ENCODE measurements at places on chromosomes 4 and X.

GRCh38 chr4:101307899-101308298 lies 39.4 kb downstream of the PPP3CA start:
- no peak for DNase-seq

DNA sequence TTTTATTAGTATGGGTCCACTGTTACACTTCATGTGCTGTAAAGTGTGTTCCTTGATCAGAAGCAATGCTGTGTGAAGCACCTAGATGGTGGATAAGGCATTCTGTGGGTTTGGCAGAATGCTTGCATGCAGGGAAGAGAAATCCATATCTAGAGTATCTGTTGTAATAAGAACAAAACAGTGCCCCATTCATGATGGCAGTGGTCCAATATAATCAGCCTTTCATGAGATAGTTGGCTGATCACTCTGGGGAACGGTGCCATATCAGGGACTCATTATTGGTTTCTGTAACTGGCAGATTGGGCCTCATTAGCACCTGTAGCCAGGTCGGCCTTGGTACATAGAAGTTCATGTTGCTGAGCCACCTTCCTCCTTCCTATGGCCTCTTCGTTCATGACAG lies 28.7 kb downstream of the STIM2 start:
- no peak for DNase-seq

GRCh38 chr4:119025420-119025819 lies 110.2 kb upstream of the MYOZ2 start:
- no peak for DNase-seq

GRCh38 chr4:26412381-26413372 lies 77.6 kb downstream of the CCKAR start:
- peak; percentile 31 for DNase-seq

DNA sequence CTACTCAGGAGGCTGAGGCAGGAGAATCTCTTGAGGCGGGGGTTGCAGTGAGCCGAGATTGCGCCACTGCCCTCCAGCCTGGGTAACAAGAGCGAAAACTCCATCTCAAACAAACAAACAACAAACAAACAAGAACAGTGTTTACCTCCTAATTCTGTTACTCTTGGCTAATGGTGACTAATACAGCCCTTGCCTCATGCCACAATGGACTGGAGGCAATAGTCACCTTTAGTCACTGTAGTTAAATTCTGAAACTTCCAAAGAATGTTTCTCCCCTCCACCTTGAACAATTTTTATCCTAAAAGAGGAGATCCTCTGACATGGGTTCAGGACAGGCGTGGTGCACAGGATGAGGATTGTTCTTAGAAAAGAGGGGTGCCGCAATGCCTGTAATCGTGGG lies 241.2 kb upstream of the CTSO start:
- no peak for DNase-seq

DNA sequence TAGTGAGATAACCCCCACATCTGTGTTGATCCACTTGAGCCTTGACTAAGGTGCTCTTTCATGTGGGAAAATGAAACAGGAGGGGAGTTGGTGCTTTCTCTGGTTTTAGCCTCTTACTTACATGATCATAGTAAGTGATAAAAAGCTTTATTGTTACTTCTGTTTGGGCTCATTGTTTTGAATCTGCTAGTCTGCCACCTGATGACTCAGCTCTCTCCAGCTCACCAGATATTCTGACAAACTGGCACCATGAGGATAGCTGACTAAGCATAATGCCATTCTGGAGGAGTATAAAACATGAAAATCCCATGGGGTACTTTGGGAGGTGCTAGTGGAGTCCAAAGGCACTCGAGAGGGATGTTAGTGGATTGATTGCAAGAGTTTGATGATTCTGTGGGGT lies 824.0 kb downstream of the RAPGEF2 start:
- no peak for DNase-seq

- DNase-seq = peak; percentile 9
Measured at GRCh38 chr4:10866666-10867065, 182.1 kb upstream of the CLNK start.

GRCh38 chr4:4427886-4428285 lies 41.0 kb downstream of the NSG1 start:
- no peak for DNase-seq

GRCh38 chrX:150370589-150371312 lies 7.6 kb downstream of the MAMLD1 start:
- no peak for DNase-seq

DNA sequence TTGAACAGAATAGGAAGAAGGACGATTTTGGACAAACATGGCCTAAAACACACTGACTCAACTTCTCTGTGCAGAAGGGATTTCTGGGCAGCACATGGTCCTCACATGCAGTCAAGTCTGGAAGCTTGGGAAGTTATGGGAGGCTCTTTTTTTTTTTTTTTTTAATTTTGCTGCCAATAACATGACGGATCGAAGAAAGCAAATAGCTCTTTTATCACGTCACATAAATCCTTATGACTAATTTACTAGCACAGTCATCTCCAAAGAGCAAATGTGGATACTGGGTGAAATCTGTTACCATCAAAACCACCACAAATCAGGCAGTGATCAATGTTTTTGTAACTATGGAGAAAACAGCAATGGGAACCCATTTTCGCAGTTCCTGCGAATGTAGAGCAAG lies 193.3 kb upstream of the FAM9B start:
- DNase-seq = no peak

- DNase-seq = no peak
Measured at GRCh38 chr4:4968161-4968725, 51.0 kb downstream of the CYTL1 start.

DNA sequence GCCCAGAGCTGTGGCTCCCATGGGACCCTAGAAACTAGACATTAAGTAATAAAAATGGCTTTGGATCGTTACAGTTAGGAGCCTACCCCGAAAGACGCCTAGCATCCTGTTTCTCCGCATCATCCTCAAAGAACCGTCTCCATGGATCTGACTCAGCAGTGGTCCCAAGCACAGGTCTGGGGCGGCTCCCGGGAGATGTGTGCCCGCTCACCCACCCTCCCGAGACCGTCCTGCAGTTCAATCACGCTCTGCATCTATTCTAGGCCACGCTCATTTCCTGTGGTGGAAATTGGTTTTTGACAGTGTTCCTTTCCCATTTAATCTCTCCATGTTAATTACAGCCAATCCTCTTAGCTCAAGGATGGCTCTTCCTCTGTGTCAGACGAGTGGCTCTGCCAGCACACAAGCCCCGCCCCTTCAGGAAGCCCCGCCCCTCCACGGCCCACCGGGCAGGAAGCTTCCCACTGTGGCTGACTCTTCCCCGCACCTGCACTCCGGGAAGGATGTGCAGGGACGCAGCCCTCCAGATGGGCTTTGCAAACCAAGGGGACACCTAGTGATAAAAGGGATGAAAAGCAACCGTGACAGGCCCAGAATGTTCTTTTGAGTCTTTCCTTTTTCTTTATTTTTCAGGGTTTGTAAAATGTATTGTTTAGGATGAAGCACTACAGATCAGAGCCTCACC lies 34.5 kb upstream of the HELT start:
- peak; percentile 77 for DNase-seq

DNA sequence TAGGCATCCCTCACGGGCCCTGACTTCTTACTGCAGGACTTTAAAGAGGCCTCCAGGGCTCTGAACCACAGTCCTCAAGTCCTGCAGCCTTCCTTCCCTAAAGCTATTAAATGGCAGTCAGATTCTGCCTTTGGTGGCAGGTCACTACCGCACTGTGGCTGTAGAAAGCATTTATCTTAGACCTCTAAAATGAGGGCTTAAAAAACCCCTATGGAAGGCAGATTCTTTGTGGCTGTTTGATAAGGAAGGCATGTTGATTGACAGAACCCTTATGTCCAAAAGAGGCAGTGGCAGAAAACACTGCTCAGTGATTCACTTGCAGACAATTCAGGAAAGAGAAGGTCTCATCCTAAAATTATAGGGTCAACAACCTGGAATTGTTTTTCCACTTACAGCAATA lies 79.2 kb downstream of the FBXL5 start:
- no peak for DNase-seq

GRCh38 chr4:83556006-83556707 lies 20.2 kb downstream of the GPAT3 start:
- no peak for DNase-seq

DNA sequence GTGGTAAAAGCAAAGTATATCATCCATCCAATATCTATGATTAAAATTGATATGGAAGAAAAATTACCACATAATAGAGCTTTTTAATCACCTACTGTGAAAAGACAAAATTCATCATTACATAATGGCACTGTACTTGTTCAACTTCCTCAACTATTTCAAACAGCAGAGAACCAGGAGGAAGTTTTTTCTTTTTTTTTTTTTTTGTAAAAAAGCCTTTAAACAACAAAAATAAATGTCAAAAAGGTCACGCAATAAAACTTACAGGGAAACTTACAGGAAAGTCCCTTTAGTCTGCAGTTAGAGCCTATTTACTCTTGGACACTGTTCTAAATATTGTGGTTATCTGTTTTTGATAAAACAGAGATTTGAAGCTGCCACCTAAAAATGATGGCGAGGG lies 4.8 kb downstream of the PDGFC start:
- no peak for DNase-seq

DNA sequence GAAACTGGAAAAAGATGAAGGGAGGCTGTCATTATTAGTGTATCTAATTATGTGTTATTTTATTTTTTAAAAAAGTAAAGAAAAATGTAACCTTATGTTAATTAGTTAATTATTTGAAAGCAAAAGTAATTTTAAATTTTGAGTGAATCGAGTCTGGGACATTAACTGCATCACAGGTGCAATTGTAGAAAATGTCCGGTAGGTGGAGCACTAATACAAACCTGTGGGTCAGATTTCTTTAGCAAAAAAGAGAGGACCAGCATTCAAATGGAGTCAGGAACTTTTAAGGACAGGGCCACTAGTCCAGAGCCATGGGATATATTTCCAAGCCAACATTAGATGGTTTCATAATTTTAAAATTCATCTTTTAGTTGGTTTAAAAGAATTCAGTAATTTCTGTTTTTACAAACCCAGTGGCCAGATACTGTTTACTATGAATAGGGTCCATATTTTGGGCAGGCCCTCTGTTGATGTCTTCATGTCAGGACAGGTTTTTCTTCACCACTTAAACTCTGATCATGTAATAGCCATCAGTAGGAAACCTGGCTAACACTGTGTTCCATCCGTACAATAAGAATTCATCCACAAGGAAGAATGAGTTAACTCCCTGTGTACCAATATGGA lies 27.2 kb downstream of the BST1 start:
- peak; percentile 4 for DNase-seq

DNA sequence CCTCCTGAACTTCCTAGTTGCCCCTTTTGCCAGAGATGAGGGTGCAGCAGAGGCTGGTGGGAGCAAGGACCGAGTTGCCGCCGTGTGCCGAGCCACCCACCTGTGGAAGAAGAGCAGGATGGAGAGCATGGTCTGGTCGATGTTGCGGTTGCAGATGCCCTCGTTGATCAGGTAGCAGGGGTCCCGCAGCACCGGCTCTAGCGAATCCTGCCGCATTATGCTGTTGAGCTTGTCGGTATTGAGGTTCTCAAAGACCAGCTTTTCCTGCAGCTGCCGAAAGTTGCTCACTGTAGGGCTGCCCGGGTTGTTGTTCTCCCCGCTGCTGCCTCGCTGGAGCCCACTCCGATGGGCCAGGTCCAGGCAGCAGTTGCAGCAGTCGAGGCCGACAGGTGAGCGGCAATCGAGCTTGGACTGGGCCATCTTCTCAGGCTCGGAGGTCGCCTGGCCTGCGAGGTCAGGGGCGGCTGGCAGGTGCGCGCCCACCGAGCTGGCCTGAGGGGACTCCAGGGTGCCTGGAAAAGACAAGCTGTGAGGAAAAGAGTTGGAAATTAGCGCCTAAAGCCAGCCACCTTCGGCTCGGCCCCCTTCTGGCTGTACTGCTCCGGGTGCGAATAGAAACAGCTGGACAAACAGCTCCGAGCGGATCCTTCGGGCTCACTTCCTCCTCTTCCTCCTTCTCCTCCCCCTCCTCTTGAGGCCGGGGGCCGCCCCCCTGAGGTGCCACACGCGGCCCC lies 420 bp downstream of the TSC22D3 start:
- no peak for DNase-seq

DNA sequence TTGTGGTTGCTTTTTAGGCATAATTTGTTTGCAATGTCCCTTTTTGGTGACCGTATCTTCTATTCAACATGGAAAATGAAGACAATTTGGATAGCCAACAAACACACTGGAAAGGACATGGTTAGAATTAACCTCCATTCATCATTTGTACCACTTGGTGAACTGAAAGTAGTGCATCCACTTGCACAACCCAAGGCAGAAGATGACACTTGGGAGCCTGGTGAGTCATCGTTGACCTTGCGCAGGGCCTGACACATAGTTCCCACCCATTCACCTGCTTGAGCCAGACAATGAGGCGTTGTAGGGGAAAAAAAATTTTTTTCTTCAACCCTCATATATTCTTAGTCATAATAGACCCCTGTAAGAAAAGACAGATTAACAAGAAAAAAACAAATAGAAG lies 32.4 kb downstream of the EGF start:
- DNase-seq = no peak

- DNase-seq = no peak
Measured at GRCh38 chrX:153625271-153626024, 21.6 kb upstream of the DUSP9 start.

GRCh38 chr4:77434299-77435092 lies 171.1 kb upstream of the CXCL13 start:
- no peak for DNase-seq

DNA sequence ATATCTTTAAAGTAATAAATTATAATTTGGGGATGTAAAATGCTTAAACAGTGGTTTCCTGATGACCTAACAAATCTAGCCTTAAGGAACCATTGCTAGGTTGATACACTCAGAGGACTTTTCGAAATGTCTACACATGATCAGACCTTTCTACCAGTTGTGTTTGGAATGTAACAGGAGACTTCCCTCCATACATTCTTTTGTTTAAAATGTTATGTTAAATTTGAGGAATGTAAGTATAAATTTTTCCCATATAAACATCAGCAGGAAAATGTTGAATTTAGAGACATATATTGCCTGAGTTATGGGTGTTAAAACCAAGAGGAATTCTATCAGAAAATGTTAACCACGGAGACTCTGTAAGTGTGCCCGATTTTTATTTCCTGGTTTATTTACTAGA lies 190.6 kb upstream of the SPRY1 start:
- DNase-seq = no peak

DNA sequence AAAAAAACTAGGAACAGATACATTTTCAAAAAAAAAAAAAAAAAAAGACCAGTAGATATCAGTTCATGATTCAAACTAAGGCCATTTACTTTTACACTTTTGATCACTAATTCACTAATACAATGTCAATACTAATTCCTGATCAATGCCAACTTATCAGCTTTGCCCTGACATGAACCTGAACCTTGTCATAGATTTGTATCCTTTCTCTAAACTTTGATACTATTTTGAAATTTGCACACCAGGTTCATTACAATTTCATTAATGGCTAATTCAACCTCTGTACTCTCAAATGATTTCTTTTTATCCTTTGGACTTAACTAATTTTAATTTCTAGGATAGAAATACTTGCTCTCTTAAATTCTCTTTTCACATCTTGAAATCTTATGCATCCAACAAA lies 37.7 kb downstream of the UGT2B7 start:
- no peak for DNase-seq

DNA sequence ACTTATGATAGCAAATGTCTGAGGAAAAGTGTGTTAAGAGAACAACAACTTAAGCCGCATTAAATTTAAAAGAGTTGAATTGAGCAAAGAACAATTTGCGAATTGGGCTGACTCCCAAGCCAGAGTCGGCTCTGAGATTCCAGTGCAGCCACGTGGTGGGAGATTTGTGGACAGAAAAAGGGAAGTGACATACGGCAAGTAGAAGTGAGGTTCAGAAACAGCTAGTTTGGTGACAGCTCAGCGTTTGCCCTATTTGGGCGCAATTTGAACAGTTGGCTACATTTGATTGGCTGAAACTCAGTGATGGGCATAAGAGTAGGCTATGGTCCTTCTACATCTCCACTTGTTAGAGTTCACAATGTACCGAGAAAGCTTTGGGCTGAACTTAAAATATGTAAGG lies 124.0 kb downstream of the PRKX start:
- DNase-seq = no peak

- no peak for DNase-seq
Measured at GRCh38 chr4:5754529-5754881, 43.5 kb downstream of the EVC start.

All from NCI-H1092 (cell line).